Activated CD4-positive, alpha-beta T cell treated with anti-CD3 and anti-CD28 coated beads, Interleukin-2, amount 50 U/mL, for 24 hours (primary cell): ENCODE measurements at places on chromosomes 7 and 10.

GRCh38 chr7:153943861-153944260 is 108.3 kb upstream of the DPP6 start:
- DNase-seq: no peak

GRCh38 chr10:30510932-30511700 is 77.1 kb downstream of the MAP3K8 start:
- DNase-seq: no peak

GRCh38 chr7:77685233-77685632 is 11.0 kb upstream of the RSBN1L start:
- no peak for DNase-seq

- DNase-seq: no peak
Measured at GRCh38 chr7:27300421-27300820, 57.8 kb downstream of the EVX1 start.

- no peak for DNase-seq
Measured at GRCh38 chr7:71403202-71403946, 271.4 kb downstream of the GALNT17 start.

- DNase-seq: no peak
Measured at GRCh38 chr7:129690701-129691100, 79.2 kb downstream of the NRF1 start.

DNA sequence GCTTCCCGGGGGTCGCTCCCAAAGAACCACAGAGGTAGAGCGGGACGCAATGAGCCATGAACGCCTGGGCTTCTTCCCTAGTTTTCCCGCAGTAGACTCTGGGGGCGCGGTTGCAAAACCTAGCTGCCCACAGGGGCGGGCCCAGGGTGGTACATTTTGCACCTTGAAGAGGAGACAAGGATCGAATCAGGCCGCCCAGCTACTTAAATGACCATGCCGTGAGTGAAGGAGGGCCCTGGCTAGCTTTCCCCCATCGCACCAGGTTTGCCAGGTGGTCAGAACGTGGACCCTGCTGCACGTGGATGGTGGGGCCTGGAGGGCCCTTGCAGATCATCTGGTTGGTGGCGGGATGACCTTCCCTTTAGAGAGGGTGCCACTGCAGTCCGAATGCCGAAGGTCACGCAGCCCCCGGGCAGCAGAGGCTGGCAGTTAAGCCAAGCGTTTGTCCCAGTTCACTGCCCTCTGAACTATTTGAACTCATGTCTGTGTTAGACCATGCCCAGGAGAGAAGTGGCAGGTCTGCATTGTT is 604 bp upstream of the SHTN1 start:
- DNase-seq: no peak

DNA sequence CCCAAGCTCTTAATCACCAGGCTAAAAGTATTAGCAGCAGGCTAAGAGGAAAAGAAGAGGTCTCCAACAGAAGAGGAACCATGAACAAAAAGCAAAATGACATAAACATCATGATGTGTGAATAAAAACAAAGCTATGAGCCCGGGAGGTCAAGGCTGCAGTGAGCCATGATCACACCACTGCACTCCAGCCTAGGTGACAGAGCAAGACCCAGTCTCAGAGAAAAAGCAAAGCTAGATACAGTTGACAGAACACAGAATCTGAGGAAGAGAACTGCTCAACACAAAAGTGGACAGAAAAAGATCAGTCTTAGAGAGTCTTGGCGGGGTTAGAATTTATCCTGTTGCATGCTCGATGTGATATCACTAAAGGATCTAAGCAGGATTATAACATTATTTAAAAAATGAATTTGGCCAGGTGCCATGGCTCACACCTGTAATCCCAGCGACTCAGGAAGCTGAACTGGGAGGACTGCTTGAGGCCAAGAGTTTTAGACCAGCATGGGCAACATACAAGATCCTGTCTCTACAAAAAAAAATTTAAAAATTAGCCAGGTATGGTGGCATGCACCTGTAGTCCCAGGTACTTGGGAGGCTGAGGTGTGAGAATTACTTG is 37.5 kb downstream of the NT5C2 start:
- no peak for DNase-seq

GRCh38 chr10:11170993-11171851 is 153.6 kb downstream of the CELF2 start:
- DNase-seq: no peak

DNA sequence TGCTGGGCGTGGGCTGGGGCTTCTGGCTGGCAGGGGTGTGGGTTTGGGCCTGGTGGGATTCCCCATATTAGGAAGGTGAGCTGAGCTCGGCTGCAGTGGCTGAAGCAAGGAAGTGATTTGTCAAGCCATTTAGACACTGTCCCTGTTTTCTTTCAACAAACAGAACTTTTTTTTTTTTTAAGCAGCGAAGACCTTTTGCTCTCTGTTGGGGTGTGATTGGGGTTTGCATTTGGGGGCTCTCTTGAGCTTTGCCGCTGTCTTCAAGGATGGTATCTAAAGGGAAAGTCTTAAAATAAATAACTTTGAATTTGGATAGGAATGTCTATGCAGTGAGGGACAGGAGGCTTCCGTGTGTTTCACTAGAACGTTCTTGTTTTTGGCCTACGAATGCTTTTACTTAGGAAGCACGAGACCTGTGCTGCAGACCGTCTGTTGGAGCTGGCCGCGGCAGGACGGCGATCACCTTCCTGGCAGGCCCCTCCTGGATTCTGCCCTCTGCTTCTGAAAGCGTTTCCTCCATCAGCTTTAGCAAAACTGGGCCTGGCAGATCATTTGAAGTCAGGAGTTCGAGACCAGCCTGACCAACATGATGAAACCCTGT is 43.9 kb downstream of the FOXK1 start:
- DNase-seq: no peak

DNA sequence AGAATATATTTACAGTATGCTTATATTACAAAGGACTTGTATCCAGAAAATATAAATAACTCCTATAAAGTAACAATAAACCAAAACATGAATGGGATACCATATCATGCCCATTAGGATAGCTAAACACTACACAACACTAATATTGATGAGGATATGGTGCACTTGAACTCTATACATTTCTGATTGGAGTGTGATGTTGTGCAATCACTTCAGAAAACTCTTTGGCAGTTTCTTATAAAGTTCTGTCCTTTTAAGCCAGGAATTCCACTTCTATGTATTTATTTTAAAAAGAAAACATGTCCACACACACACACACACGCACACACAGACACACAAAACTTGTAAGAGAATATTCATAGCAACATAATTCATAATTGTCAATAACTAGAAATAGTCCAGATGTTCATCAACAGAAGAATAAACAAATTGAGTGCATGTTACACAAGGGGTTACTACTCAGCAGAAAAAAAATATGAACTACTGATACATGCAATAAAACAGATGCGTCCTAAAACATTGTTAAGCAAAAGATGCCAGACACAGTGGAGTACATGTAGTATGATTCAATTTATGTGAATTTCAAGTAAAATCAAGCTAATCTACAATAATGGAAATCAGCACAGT is 416.0 kb downstream of the PLXDC2 start:
- DNase-seq: no peak

- DNase-seq: no peak
Measured at GRCh38 chr10:80582286-80582960, 44.7 kb downstream of the SH2D4B start.

- DNase-seq: no peak
Measured at GRCh38 chr10:15990535-15991129, 130.3 kb upstream of the MINDY3 start.

GRCh38 chr10:126090443-126090842 is 194.1 kb downstream of the FANK1 start:
- DNase-seq: no peak

DNA sequence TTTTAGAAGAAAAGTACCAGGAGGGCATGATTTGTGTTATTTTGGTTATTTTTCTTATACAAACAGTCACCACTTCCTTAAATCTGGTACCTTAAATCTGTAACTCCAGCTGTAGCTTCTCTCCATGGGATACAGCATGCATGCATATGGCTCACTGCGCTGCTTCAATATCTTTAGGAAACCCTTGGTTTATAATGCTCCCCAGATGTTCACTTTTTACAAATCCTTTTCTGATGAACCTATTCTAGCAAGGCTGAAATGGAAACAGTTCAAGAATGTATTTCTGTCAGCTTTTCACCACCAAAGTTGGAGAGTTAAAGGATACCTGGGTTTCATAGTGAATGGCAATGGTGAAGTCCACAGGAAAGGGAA is 50.9 kb downstream of the LAMB4 start:
- no peak for DNase-seq

DNA sequence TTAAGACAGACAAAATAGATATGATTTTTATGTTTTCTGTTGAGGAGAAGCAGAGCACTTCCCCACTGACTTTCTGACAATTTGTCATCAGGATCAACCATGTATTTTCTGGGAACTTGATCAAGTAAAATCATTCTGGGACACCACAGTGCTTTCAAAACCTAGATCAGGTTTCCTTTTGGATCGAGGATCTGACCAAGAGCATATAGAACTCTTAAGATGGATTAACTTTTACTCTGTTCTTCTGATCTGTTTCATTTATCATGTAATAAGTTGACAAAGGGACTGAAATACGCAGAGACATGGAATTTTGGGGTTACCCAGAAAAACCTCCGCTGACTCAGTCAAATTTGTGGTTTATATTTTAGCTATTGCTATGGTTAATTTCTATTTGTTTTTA is 136.0 kb upstream of the WNT16 start:
- no peak for DNase-seq

DNA sequence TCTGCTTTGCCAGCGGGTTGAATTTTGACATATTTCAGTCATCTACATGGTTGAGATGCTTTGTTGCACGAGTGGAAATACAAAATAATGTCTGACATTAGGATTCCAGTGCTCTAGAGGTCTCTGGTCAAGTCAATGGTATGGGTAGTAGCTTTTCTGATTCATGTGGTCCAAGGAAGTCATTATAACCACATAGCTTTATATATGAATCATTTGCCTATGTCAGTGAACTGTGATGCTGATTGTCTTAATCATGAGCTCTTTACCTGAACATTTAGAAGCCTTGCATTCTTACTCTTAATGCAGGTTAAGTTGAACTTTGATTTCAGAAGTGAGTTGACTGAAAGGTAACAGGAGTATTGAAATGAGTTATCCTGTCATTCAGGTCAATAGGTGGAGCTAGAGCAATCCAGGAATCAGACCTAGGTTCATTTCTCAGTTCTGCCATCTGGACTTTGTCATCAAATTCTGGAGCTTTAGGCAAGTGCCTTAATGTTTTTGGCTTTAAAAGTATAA is 3.3 kb downstream of the MAPK8 start:
- no peak for DNase-seq

- DNase-seq: no peak
Measured at GRCh38 chr10:104417637-104418292, 64.1 kb downstream of the CFAP58 start.

DNA sequence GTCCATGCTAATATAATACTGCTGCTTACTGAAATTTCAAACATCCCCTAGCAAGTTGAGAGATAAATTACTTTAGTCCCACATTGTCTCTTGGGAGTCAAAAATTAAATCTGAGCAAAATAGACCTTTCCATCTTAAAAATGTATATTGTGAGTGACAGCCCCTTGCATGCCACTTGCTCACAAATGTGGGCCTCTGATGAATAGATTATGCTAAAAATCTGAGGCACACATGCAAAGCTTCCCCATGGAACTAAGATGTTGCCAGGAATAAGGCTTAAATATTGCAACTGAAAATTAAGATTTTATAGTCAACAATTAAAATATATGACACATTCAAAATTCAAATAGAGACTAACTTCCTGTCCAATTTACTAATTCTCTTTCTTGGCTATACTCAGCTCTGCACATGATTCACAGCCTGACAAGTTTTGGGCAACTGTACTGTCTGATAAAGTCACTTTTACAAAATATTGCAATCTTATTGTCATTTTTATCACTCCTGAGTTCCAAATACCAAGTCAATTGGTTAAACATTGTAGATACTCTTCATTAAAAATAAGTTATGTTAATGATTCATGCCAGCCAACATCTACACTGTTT is 301.2 kb downstream of the CACNA2D1 start:
- no peak for DNase-seq

DNA sequence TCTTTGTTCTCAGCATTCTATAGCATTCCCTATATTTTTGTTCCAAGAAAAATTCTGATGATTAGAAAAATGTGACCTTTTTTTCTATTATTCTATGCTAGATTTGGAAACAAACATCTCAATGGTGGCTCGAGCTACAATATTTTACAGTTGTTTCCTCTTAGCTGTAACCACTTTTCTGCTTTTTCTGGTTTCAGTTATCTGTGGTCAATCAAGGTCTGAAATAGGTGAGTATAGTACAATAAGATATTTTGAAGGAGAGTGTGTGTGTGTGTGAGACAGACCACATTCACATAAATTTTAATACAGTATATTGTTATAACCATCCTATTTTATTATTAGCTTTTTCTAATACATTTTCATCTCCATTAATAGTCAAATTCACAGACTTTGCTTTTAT is 564.5 kb upstream of the GHITM start:
- DNase-seq: no peak

- no peak for DNase-seq
Measured at GRCh38 chr10:71271662-71272055, 47.4 kb upstream of the SLC29A3 start.

- no peak for DNase-seq
Measured at GRCh38 chr7:37545619-37546534, 97.2 kb upstream of the ELMO1 start.

- no peak for DNase-seq
Measured at GRCh38 chr7:115840702-115841101, 189.9 kb downstream of the TFEC start.

- DNase-seq: no peak
Measured at GRCh38 chr10:33461295-33461640, 126.8 kb upstream of the NRP1 start.

- no peak for DNase-seq
Measured at GRCh38 chr7:1031716-1032455, 12.5 kb upstream of the GPR146 start.

- DNase-seq: no peak
Measured at GRCh38 chr7:43781726-43782607, 23.5 kb downstream of the BLVRA start.

GRCh38 chr10:128050121-128050516 is 76.1 kb downstream of the MKI67 start:
- DNase-seq: no peak

DNA sequence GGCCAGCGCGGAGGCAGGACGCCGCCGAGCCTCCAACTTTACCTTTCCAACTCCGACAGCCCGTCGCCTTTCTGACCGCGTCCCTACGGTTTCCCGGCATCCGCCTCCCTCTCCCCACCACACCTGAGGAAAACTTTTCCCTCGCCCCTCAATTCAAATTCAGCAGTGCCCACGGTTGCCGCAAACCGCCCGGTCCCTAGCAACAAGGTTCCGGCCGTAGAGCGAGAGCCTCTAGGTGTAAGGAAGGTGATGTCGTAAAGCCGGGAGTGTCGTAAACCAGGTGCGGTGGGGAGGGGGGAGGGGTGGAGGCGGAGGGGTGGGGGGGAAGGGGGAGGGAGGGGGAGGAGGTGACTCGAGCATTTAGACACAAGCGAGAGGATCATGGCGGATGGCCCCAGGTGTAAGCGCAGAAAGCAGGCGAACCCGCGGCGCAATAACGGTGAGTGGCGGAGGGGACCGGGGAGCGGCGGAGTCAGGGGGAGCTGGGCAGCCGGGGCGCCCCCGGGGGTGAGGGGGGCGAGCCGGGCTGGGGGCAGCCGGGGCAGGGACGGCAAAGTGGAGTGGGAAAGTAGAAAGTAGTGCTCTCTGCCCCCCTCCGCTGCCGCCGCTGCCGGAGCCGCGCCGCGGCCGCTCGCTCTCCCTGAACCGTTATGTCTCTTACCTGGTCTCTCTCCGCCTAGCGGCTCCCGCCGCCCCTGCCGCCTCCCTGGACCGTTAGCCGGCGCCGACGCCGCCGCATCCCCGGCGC is at the start of gene ZEB1:
ZEB1 (plus strand) TSS at position 363 of the 748 bp plus-strand sequence; CDS start at position 382, 19 bp downstream.
- DNase-seq: peak; percentile 88

GRCh38 chr7:34759477-34760125 is 101.6 kb downstream of the NPSR1 start:
- no peak for DNase-seq
